IPS DF 6.9 (cell line): ENCODE measurements at places on chromosomes 6 and 20.

DNA sequence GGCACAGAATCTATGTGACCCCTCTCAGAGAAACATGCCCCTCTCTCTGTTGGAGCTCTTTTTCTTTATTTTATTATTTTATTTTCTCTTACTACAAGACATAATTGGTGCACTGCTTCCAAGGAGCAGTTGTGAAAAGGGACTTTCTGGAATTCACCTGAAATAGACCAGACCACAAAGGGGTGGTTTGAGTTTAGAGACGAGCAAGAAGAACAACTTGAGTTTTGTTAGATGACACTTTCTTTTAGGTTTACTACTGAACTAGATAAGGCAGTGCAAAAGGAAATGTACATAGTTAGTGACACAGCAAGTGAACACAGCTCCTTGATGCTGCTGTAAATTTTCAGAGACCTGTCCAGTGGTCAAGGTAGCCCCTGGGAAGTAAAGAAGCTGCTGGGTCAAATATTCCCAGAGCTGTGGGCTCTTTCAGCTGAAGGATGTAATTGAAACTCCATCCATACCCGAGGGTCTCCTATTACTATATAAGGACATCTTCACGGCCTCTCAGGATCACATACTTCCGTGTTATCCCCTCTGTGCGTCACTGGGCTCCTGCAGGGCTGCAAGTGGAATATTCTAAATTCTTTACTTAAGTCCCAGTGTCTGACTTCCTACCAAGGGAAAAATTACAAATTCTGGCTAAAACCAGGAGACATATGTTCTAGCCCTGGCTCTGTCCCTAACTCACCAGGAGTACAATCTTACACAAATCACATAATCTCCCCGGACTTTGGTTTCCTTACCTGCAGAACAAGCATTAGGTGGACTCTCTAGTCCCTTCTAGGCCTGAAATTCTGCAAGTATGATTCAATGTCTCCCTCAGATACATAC, 69.1 kb upstream of the ADTRP start:
- no peaks in the 10 kb centered on the region for H3K36me3 ChIP-seq
- DNase-seq = no peak
- H3K4me1 ChIP-seq = no peaks in the 10 kb centered on the region
- H3K4me3 ChIP-seq = no peak overlapping the region
- no peak overlapping the region for H3K27ac ChIP-seq

- H3K27ac ChIP-seq = no peak overlapping the region
- no peaks in the 10 kb centered on the region for H3K36me3 ChIP-seq
- DNase-seq = no peak
- H3K4me1 ChIP-seq = no peaks in the 10 kb centered on the region
Measured at GRCh38 chr6:69974193-69974592, 107.8 kb downstream of the COL19A1 start.

GRCh38 chr6:7178280-7178679, 70.5 kb downstream of the RREB1 start:
- DNase-seq = no peak
- peaks cover 4% of the 10 kb centered on the region; the same call in 1 of the 2 replicates for H3K4me1 ChIP-seq
- no peaks in the 10 kb centered on the region for H3K27me3 ChIP-seq

GRCh38 chr6:25669413-25669812, 17.4 kb downstream of the SCGN start:
- H3K27me3 ChIP-seq = no peaks in the 10 kb centered on the region
- H3K4me1 ChIP-seq = no peaks in the 10 kb centered on the region
- no peaks in the 10 kb centered on the region for H3K36me3 ChIP-seq
- no peak for DNase-seq

- no peak overlapping the region for H3K4me3 ChIP-seq
- no peaks in the 10 kb centered on the region for H3K36me3 ChIP-seq
- H3K27ac ChIP-seq = no peak overlapping the region
- H3K4me1 ChIP-seq = no peaks in the 10 kb centered on the region
- H3K27me3 ChIP-seq = no peaks in the 10 kb centered on the region
Measured at GRCh38 chr6:28486988-28487742, 28.4 kb downstream of the GPX6 start.

GRCh38 chr6:25462235-25462897, 183.2 kb downstream of the CARMIL1 start:
- H3K4me3 ChIP-seq = no peak overlapping the region
- no peaks in the 10 kb centered on the region for H3K36me3 ChIP-seq
- H3K27ac ChIP-seq = no peak overlapping the region
- no peaks in the 10 kb centered on the region for H3K27me3 ChIP-seq

DNA sequence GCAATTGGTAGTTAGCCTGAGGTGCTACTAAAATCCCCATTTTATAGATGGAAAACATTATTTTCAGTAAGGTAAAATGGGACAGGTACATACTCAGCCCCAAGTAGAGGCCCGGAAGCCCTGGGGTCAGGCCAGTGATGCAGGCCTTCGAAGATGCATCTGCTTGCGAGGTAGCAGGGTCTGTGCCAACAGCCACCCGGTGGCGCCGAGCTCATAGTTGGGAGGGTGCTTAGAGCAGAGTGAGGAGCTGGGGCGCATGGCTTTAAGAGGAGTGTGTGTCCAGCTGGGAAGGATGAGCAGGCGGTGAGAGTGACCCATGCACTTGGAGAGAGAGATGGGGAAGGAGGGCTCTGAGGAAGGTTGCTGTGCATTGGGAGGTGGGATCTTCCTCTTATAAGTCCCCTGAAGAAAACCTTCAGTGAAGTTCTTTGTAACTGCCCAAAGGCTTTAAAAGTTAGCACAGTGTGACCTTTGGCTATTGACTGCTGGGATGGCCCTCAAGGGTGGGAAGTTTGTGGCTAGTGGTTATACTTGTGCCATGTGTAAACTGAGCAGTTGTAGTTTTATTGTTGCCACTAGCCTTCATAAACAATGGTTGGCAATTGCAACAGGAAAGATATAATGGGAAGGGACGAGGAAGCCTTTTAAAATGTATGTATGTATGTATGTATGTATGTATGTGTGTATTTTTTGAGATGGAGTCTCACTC, 71.1 kb downstream of the TOX2 start:
- no peaks in the 10 kb centered on the region for H3K36me3 ChIP-seq
- H3K4me3 ChIP-seq = no peak overlapping the region
- H3K4me1 ChIP-seq = no peaks in the 10 kb centered on the region
- no peaks in the 10 kb centered on the region for H3K27me3 ChIP-seq
- no peak for DNase-seq

- no peak overlapping the region for H3K4me3 ChIP-seq
- no peaks in the 10 kb centered on the region; the same call in 1 of the 2 replicates for H3K4me1 ChIP-seq
- DNase-seq = no peak
- H3K27ac ChIP-seq = no peak overlapping the region
Measured at GRCh38 chr6:159902620-159903019, 11.8 kb downstream of the MAS1 start.

DNA sequence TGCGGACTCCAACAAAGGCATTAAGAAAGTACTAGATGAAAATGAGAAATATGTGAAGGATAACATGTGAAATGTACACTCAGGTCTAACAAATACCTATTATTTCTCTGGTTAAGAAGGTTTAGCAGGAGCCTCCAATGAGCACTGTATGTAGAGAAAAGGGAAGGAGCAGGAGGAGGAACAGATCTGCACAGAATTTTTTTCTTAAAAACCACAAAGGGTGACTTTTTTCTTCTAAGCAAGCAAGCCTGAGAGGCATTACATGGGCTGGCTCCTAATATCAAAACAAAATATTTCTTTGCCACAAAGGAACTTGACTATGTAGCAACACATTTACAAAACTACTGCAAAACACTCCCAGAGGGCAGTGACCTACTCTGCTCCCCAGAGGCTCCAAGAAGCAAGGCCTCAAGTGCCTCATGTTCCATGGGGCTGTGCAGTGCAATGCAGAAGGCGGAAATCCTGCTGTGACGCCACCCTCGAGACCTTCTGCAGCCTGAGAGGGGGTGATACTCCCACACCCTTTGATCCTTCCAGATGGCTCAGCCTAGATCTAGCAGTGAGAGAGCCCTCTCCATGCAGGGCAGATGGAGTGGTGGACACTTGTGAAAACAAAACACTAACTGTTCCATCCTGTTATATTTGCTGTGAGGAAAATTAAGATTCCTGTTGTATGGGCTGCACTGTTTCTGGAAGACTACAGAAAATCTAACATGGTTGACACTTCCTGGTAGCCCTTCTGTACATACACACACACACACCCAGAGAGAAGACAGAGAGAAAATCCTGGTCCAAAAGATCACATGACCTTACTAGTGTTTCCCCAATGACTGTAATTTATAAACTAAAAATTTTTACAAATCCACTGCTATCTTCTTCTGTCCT, 36.0 kb upstream of the SMIM29 start:
- H3K27me3 ChIP-seq = no peaks in the 10 kb centered on the region
- H3K4me1 ChIP-seq = no peaks in the 10 kb centered on the region
- peaks cover 3% of the 10 kb centered on the region; the same call in 1 of the 2 replicates for H3K36me3 ChIP-seq
- no peak overlapping the region for H3K4me3 ChIP-seq
- no peak for DNase-seq

- H3K4me1 ChIP-seq = no peaks in the 10 kb centered on the region
- no peaks in the 10 kb centered on the region for H3K27me3 ChIP-seq
- H3K27ac ChIP-seq = no peak overlapping the region
- DNase-seq = no peak
Measured at GRCh38 chr20:6954219-6954618, 186.7 kb downstream of the BMP2 start.

GRCh38 chr6:28896505-28897368, 27.0 kb downstream of the TRIM27 start:
- no peaks in the 10 kb centered on the region for H3K4me1 ChIP-seq
- H3K27me3 ChIP-seq = no peaks in the 10 kb centered on the region
- peak overlapping the region; percentile 68; the same call in 1 of the 2 replicates for H3K4me3 ChIP-seq
- H3K36me3 ChIP-seq = no peaks in the 10 kb centered on the region; the same call in 1 of the 2 replicates
- DNase-seq = no peak
- no peak overlapping the region for H3K27ac ChIP-seq

- H3K4me3 ChIP-seq = no peak overlapping the region
- H3K4me1 ChIP-seq = no peaks in the 10 kb centered on the region
- DNase-seq = no peak
Measured at GRCh38 chr6:13513626-13514502, 26.5 kb upstream of the GFOD1 start.

- H3K36me3 ChIP-seq = no peaks in the 10 kb centered on the region
- H3K27me3 ChIP-seq = no peaks in the 10 kb centered on the region
- no peak for DNase-seq
- H3K4me3 ChIP-seq = no peak overlapping the region
- H3K27ac ChIP-seq = no peak overlapping the region
- H3K4me1 ChIP-seq = no peaks in the 10 kb centered on the region
Measured at GRCh38 chr6:42509256-42509655, 54.6 kb upstream of the UBR2 start.

DNA sequence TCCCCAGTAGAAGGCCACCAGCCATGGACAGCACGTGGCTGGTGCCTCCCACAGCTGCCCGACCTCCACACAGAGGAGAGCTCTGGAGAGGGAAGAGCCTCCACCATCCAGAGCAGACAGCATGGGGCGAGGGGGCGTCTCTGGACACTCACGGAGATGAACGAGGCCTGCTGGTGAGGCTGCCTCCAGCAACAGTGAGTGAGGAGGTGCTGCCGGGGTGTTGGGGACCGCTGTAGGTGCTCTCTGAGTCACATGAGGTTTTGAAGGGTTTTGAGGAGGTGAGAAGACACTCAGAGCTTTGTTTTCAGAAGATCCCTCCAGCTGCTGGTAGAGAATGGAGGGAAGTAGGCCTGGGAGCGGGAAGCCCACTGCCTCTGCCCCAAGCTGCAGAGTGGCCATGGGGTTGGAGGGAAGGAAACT, 65.6 kb downstream of the THBS2 start:
- H3K27me3 ChIP-seq = no peaks in the 10 kb centered on the region
- no peak overlapping the region for H3K27ac ChIP-seq
- no peak for DNase-seq

DNA sequence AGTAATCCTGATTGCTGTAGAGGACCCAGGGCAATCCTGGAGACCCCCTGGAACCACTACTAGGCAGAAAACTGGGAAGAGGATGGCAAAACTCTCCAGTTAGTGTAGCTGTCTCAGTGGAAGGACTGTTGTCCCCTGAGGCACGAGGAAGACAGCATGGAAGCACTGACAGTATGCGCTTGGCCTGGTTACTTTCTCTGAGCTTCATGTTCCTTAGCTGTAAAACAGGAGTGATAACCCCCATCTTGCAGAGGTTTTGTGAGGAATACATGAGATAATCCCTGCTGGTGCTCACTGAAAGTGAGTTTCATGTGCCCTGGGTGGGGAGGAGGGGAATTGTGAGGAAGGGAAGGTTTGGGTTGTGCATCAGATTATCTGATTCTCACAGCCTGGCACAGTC, 3.2 kb downstream of the NT5E start:
- H3K4me1 ChIP-seq = no peaks in the 10 kb centered on the region
- H3K4me3 ChIP-seq = no peak overlapping the region
- no peak overlapping the region for H3K27ac ChIP-seq
- no peaks in the 10 kb centered on the region for H3K36me3 ChIP-seq

DNA sequence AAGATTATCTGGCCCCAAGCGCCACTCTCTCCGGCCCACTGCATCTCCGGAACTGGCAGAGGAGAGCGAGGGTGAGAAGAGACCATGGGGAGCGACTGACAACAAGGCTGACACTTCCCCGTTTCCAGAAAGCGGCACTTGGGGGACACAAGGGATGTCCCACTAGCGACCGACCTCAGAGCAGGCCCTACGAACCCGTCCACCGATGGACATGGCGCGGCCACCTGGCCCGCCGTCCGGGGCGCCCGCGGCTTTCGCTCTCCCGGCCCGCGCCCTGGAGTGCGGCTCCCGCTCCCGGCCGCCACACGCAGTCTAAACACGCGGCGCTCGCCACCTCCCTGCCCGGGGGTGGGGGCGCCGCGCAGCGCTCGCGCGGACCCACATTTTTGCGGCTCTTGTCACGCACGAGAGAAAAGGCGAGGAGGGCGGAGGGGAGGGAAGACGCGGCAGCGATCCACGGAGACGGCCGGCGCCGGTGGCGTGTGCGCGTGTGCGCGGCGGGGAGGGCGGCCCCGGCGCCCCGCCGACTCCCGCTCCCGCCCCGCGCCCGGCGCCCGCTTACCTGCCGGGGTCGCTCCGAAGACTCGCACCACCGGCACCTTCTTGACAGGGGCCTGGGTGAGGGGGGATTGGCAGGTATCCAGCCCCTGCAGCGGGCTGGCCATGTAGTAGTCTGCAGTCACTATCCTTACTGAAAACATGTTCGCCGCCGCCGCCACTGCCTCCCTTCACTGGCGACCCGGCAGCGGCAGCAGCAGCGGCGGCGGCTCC, 645 bp downstream of the REV3L start:
- no peak for DNase-seq
- H3K36me3 ChIP-seq = no peaks in the 10 kb centered on the region
- H3K27me3 ChIP-seq = peaks cover 22% of the 10 kb centered on the region
- peak overlapping the region; percentile 89 for H3K4me3 ChIP-seq
